Kidney epithelial cell (primary cell): ENCODE measurements at places on chromosomes 2 and 18.

DNA sequence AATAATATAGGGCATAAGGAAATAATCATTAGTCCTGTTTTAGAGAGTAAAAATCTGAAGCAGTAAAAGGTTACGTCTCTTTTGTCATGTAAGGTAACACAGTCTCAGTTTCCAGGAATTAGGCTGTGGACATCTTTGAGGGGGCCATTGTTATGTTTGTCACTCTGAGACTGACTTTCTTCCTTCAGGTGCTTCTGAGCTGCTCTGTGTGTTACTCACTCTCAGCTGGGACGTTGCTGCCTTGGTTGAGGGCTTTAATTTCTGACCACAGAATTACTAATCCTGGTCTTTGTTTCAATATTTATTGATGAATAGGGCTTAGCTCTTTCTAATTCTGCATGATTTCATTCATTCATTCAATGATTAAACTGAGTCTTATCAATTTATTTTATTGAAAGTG lies 55.9 kb upstream of the SLC38A11 start:
- no peak for DNase-seq

DNA sequence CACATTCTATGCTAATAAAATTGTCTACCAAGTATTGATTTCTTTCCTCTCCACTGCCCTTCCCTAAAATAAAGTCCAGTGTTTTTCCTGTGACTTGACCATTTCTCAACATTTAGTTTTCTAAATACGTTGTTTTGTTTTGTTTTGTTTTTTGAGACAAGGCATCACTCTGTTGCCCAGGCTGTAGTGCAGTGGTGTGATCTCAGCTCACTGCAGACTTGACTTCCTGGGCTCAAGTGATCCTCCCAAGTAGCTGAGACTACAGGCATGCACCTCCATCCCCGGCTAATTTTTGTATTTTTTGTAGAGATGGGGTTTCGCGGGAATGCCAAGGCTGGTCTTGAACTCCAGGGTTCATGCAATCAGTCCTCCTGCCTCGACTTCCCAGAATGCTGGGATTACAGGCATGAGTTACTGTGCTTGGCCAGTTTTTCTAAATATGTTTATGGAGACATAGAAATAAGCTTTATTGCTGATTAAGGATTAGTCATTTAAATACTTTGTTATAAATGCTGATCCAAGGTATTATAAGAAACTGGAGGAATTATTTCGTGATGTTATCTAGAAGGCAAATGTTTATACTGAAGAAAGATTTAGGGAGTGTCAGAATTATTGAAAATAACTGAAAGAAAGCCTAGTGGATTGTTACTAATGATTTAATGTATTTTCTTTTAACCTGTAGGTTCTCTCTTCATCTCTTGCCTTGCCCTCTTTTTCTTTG lies 5.7 kb upstream of the HTR2B start:
- DNase-seq: no peak

DNA sequence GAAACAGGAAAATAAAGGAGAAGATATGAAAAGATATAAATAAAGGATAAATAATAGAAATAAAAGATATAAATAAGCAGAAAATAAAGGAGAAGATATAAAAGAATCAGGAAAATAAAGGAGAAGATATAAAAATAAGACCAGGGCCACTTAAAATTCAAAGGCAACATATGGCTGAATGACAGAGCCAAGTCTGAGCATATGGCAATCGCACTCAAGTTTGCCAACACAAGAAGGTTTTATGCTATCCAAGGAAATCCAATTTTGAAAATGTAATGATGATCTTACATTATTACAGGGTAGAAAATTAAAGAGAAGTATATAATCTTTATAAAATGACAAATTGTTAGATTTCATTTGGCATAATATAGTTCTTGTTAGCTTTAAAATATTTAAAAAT lies 33.6 kb downstream of the USP40 start:
- DNase-seq: no peak

DNA sequence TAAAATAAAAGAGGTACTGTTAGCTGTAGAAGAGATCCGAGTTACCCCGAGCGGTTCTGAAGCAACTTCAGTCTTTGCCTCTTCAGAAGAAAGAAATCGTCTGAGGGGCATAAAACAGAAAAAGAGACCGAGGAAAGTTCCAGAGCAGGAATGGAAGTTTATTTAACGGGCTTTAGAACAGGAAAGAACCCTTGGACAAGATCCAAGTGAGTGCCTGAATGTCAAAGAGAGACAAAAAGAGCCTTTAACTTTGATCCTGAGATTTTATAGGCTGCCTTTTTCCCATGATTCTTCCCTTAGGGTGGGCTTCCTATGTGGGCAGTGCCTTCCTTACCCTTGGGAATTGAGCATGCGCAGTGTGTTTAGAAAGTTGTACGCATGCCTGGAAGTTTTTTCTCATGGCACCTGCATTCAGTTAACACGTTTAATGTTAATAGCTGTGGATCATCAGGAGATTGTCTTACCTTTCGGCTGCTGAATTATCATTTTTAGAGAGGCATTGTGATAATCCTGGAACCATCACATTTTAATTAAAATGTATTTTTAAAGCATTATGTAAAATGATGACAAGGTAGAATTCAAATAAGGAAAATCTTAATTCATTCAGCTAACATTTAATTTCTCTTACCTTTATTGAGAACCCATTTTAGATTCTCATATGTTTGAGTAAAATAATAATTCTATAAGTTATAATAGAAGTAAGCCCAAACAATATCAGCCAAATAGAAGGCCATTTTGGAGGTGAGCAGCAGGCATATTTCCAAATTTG lies 269.5 kb upstream of the ZSWIM2 start:
- no peak for DNase-seq

- DNase-seq: no peak
These were observed 15.2 kb downstream of the ITGAV start for GRCh38 chr2:186605041-186605440.

GRCh38 chr2:9123069-9123468 lies 83.5 kb upstream of the ASAP2 start:
- no peak for DNase-seq

GRCh38 chr2:62222674-62223073 lies 26.8 kb downstream of the B3GNT2 start:
- no peak for DNase-seq

GRCh38 chr2:240246173-240246820 lies 105.8 kb upstream of the OTOS start:
- no peak for DNase-seq

- no peak for DNase-seq
These were observed 4.3 kb downstream of the DBI start for GRCh38 chr2:119371111-119371510.

DNA sequence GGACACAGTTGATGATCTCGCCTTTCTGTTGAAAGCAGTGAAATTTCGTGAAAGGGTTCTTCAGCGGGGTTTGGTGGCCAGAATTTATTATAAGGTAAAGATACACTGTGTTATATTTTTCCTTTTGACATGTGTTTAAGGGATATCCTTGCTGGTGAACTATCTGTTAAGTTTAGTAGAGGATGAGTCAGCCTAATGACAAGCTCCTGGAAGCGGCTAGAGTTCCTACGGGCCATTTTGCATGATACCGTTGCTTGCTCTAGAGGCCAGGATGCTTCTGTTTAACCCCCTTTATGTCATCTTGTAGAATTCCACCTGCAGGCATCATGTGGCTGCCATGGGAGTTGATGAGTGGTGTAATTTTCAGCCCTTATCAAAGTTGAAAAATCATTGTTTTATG lies 124.8 kb upstream of the BCL2L11 start:
- no peak for DNase-seq

GRCh38 chr2:107801498-107801897 lies 25.2 kb upstream of the RGPD4 start:
- DNase-seq: no peak

DNA sequence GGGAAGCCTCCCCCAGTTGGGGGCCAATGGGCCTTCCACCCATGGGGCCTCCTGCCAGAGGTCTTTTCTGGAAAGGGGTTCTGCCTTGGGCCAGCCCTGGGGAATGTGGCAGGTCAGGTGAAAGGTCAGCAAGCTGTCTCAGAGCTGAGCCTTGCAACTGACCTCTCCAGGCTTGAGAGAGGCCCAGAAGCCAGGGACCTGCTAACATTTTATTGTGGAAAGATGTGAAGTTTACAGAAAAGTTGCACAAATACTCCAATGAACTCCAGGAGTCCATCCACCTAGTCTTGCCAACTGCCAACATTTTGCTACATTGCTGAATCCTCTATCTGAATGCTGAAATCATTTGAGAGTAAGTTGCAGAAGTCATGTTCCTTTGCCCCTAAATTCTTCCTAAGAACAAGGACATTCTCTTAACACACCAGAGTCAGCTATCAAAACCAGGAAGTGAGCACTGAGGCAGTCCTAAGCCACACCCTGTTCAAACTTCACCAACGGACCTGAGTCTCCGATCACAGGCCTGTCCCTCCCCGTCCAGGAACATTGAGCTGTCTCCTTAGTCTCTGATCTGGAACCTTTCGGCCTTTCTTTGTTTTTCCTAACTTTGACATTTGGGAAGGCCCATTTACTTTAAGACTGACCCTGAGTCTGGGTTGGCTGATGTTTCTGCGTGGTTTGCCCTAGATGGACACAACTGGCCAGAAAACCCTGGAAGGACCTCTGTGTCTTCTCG lies 4.0 kb downstream of the SNORC start:
- no peak for DNase-seq

DNA sequence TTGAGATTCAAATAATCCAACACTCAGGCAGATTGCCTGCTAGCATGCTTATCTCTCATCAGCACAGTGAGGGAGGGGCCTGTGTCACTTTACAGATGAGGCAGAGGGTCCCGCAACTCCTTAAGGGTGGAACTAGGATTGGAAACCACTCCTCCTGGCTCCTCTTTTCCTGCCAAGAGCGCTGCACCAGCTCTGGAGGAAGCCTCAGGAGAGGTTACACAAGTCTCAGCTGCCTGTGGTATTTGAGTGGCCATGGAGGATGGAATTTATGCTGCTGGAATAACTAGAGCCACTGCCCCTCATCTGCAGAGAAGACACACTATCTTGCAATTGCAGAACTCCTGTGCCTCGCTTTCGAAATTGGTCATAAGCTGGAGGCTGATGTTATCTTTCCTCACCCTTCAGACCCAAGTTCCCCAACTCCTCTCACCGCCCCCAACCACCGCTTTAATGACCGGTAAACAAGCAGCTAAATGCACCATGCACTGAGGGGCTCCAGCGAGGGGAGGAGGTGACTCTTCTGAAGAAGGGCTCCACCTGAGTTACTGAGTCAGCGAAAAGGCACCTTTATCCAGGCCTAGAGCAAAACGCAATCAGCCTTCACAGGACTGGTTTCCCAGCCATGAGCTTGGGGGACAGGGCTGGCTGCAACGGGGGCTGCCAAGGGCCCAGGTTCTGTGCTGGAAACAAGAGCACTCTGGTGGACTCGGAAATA lies 245.8 kb downstream of the SOX11 start:
- DNase-seq: no peak

GRCh38 chr2:39524756-39525635 lies 87.9 kb upstream of the MAP4K3 start:
- no peak for DNase-seq

DNA sequence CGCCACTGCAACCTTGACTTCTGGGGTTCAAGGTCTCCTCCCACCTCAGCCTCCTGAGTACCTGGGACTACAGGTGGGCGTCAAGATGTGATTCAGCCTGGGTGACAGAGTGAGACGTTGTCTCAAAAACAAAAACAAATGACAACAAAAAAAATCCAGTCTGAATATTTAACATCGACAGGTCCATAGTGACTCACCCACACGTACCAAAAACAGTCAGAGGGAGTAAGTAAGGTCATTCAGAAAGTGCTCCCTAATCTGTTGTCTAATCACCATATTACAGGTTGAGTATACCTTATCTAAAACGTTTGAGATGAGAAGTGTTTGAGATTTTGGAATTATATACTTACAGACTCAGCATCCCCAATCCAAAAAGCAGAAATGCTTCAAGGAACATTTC lies 24.4 kb downstream of the SAP130 start:
- no peak for DNase-seq

DNA sequence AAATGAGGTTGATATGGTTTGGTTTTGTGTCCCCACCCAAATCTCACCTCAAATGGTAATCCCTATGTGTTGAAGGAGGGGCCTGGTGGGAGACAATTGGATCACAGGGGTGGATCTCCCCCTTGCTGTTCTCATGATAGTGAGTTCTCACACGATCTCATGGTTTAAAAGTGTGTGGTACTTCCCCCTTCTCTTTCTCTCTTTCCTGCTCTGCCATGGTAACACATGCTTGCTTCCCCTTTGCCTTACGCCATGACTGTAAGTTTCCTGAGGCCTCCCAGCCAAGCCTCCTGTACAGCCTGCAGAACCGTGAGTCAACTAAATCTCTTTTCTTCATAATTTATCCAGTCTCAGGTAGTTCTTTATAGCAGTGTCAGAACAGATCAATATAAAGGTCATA lies 24.7 kb upstream of the FAM124B start:
- no peak for DNase-seq

- no peak for DNase-seq
These were observed 1027.2 kb upstream of the ACVR2A start for GRCh38 chr2:146817613-146818012.

- no peak for DNase-seq
These were observed 191.3 kb downstream of the SLC39A10 start for GRCh38 chr2:195848119-195848899.

DNA sequence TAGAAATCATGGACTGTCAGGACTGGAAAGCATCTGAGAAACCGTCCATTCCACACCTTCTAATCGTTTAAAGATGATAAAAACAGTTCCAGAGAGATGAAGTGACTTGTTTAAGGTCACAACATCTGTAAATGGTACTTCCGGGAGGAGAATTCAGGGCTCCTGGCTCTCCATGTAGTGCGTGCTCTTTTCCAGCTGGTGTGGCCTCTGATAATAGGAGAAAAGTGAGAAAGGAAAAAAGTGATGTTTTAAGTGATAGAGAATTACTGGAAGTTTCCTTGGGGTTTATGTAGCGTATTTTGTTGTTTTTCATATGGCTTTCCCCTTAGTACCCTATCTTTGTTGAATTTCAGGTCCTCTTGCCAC lies 663 bp downstream of the C2orf49 start:
- no peak for DNase-seq

DNA sequence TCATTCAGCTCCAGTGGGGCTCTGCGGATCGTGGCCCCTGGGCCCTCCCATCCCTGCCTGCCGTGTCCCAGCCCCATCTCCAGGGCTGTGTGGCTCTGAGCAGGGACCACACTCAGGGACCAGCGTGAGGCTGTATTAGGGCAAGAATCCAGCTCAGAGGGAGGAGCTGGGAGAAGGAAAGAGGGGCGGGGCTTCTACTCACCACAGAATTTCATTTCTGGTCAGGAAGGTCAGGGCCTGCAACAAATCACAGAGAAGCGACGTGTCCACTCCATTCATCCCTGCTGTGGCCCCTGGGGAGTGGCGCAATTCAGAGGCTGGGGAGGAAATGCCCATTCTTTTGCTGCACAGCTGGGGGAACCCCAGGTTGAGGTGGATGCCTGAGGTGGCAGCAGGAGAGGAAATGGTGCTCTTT lies 828 bp downstream of the CIB4 start:
- peak; percentile 44 for DNase-seq

DNA sequence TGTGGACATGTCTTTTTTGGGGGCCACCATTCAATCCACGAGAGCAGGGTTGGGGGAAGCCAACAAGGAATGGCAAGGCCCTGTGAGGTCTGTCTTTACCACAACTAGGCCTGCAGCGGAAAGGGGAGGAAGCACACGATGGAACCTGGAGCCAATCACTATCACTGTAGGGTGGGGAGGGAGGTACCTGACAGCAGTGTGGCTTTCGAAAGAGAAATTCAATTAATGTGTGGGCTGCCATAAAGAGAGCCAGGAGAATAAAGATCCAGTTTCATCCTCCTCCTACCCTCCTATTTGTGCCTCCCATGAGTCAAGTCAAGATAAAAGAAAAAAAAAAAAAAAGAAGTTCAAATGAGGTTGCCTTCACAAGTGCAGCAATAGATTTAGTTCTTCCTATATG lies 18.9 kb upstream of the RBMS1 start:
- DNase-seq: no peak

- no peak for DNase-seq
These were observed 36.6 kb downstream of the CYRIA start for GRCh38 chr2:16629044-16629443.
